ENCODE measurements at places on chromosomes 2 and 18.
A peak's percentile ranks its signal among the peaks of the same experiment; 100 is the strongest.

DNA sequence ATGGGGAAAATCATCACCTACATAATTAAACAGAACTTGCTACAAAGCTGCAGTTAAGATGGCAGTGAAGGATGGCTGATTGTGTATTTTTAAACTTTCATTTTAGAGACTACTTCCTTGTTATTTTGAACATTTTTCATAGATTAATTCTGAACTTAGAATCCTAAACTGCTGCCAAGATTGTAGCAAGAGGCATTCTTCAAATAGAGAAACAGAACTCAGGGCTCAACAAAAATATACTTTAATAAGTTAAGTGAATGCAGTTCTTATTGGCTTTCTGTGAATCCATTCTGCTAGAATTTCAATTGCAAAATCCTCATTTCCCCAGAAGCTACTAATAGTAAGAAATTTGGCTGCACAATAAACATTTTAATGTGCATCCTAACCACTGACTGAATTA lies 160.3 kb downstream of the L3MBTL4 start:
- no peak for DNase-seq

GRCh38 chr18:59079264-59079663 lies 60.4 kb upstream of the SEC11C start:
- no peak for DNase-seq

DNA sequence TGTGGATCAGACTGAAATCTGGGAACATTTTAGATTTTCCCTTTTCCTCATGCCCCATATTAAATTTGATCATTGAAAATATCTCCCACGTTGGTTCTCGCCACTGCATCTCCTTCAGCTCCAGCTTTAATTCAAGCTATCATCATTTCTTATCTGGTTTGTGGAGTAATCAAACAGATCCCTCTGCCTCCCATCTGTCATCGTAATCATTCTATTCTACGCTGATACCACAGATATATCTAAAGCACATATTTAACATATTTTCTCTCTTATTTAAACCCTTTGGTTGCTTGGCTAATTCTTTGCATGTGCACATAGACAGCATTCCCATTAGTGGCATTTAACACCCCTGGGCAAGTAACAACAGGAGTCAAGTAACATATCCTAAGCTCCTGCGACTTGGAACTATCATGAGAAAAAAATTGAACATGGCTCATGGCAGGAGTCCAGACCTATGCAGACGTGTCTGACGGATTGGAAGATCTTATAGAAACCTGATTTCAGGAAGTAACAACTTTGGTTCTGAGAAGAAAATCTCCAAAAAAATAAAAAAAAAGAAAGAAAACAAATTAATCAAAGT lies 158.8 kb upstream of the KYNU start:
- DNase-seq: no peak

DNA sequence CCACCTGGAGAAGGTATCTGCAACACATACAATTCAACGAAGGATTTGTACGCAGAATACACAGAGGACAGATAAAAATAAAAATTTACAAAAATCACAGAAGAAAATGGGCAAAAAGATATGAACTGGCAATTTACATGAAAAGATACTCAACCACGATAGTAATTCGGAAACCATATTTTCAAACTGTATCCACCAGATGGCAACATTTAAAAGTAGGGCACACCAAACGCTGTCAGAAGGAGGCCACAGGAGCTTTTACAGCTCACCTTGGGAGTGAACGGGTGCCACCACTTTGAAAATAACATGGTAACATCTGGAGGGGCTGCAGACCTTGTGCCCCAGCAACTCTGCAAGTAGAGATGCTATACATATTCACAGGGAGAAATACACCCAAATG lies 9.8 kb downstream of the KIF1A start:
- no peak for DNase-seq

DNA sequence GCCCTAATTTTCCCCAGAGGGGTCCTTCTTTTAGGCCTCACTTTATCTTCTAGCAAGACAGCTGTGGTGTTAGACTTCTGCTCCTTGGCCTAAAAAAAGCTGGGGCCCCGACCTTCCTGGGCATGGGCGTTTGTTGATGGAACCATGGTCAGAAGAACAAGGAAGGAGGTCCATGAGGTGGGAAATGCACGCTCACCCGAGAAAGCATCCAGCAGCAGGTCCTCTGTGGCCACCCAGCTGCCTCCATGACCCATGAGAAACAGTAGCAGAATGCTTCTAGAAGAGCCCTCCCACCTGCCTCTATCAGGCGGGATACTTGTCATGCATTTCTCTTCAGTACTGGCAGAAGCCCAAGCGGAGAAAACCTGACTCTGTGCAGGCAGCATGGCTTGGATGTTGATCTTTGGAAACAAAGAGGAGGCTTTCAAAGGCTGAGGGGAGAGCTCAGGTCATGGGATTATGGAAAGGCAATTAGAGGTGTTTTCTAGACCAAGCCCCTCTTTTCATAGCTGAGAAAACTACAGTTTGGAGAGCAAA lies 249.1 kb downstream of the FAM210A start:
- DNase-seq: no peak

DNA sequence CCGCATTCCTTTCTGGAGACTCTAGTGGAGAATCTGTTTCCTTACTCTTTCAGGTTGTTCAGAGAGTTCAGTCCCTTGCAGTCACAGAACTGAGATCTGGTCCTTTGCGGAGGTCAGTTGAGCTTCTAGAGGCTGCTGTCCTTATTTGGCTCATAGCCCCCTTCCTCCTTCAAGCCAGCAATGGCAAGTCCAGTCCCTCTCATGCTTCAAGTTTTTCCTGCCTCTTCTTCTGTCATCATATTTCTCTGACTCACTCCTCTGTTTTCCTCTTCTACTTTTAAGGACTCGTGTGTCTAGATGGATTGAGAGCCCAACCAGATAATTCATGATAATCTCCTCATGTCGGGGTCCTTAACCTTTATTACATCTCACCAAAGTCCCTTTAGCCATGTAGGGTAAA lies 173.5 kb upstream of the FOSL2 start:
- DNase-seq: peak; percentile 39

GRCh38 chr2:11493282-11493681 lies 27.3 kb upstream of the E2F6 start:
- no peak for DNase-seq

DNA sequence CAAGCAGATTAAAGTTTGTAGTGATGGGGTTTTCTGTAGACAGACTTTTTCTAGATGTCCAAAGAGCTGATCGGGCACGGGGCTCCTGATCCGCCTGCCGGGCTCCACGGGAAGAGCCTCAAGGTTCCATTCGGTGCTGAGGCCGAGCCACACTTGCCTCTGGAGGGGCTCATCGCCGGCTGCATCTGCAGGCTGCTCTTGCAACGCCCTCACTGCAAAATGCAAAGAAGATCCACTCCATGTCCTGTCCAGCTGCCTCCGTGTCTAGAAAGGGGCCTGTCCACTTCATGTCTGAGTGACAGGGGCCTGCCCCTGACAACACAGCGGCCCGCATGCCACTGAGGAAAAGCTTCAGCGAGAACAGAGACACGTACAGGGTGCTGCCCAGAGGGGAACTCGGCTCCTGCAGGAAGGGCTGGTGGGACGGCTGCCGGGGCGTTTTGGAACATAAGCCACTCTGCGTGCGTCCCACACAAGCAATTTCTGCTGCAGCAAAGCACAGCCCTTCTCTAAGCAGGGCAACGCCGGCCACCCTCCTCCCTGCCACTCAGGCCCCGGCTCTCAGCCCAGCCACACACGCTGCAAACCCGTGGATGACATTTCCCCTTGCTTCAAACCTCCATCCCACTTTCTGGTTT lies 53.6 kb upstream of the CTDP1 start:
- DNase-seq: no peak

- no peak for DNase-seq
Measured at GRCh38 chr2:3447789-3448317, 68.4 kb downstream of the TRAPPC12 start.

DNA sequence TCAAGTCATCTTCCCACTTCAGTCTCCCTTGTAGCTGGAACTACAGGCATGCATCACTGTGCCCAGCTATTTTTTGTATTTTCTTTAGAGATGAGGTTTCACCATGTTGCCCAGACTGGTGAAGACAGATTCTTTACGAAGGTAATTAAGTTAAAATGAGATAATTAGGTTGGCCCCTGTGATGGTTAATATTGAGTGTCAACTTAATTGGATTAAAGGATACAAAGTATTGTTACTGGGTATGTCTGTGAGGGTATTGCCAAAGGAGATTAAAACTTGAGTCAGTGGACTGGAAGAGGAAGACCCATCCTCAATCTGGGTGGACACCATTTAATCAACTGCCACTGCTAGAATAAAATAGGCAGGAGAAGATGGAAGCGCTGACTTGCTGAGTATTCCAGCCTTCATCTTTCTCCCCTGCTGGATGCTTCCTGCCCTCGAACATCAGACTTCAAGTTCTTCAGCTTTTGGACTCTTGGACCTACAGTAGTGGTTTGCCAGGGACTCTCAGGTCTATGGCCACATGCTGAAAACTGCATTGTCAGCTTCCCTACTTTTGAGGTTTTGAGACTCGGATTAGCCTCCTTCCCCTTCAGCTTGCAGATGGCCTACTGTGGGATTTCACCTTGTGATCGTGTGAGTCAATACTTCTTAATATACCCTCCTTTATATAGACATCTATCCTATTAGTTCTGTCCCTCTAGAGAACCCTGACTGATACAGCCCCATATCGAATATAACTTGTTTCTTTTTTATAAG lies 269.1 kb downstream of the TMX3 start:
- no peak for DNase-seq

- peak; percentile 80 for DNase-seq
Measured at GRCh38 chr2:189305291-189305943, 125.9 kb upstream of the COL5A2 start.

- no peak for DNase-seq
Measured at GRCh38 chr2:75045526-75046050, 87.1 kb downstream of the POLE4 start.

- DNase-seq: peak; percentile 28
Measured at GRCh38 chr18:79950515-79951341, 725 bp downstream of the SLC66A2 start.

GRCh38 chr2:25558262-25558661 lies 115.1 kb downstream of the DTNB start:
- peak; percentile 75 for DNase-seq

DNA sequence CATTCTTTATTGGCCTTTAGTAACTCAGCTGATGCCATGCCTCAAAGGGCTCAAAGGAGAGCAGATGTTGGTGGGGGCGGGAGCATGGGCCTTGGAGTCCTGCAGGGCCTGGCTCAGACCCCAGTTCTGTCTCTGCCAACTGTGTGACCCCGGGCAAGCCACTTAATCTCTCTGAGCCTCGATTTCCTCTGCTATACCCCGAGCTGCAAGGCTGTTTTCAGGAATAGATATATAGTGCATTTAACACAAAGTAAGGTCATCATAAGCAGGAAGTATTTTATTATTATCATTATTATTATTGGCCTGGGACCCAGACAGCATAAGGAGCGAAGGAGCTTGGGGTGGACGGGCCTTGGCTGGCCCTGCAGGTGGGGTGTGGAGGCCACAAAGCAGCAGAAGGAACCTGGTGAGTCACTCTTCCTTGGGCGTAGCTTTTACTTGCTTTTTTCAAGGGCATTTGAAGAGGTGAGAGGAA lies 162.7 kb downstream of the INHBB start:
- DNase-seq: peak; percentile 46

DNA sequence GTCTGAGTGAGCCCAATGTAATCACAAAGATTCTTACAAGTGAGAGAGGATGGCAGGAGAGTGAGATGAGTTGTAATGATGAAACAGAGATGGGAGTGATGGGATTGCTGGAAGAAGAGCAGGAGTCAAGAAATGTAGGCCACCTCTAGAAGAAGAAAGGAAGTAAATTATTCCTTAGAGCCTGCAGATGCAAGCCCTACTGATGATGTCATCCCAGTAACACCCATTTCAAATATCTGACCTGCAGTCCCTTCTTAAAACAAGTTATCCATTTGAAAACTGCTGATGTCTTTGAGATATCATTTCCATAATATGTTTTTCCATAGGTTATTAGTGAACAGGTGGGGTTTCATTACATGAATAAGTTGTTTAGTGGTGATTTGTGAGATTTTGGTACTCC lies 888.0 kb upstream of the SLC39A10 start:
- DNase-seq: no peak

DNA sequence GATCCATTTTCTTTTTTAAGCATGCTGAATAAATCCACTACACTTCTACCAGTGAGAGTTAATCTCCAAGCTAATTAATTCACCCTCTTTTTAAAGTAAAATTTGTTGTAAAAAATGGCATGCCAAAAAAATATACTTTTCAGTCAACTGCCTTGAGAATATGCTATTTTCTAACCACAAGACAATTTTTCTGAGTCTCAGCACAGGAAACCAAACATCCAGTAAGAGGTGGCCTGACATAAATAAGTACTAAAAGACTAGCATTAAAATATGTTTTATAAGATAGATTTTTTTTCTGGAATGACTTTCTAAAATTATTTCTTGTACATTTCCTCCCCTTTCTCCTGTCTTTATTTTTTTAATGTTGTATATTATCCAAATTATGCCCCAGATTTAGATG lies 2.9 kb downstream of the FBXO36 start:
- DNase-seq: no peak

DNA sequence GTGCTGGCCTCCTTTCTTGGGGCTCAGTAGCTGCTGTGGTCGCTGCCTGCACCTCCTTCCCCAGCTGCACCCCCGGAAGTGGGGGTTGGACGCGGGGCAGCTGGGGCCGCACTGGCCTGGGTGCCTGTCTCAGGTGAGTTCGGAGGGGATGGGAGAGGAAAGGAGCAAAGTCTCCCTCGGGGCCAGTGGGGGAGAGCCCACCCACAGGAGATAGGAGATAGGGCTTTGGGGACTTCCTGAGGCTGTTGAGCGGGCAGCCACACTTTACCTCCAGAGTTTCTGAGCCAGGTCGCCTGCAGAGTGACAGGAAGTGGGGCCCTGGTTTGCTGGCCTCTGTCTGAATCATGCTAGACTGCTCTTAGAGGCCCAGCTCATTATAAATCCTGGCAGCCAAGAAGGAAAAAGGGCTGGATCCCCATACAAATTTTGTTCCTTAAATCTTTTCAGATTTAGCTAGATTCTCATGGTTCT lies 8.1 kb downstream of the MBP start:
- no peak for DNase-seq

DNA sequence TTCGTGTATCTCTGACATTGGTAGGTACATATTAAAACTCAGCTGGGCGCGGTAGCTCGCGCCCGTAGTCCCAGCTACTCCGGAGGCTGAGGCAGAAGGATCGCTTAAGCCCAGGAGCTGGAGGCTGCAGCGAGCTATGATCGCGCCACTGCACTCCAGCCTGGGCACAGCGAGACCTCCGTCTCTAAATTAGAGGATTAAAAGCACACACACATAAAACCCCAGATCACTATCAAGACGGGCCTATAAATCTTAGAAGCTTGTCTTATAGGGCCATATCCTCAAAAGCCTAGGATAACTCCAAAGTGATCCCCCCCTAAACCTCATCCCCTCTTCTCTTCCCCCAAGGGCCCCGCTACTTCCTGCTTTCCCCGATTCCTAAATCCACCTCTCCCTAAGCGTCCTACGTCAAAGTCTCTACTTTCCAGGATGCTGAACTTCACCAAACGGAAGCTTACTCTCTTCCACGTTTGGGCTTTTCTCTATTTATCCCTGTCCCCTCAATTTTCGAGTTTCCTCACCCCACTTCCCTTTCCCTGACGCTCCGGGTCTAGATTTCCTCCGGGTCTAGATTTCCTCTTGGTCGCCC lies 707 bp downstream of the KRCC1 start:
- DNase-seq: peak; percentile 28

All from iris pigment epithelial cell (primary cell).